ENCODE measurements at places on chromosomes 7 and 10.

GRCh38 chr7:87767827-87768226 lies 108.3 kb downstream of the SLC25A40 start:
- DNase-seq = no peak

DNA sequence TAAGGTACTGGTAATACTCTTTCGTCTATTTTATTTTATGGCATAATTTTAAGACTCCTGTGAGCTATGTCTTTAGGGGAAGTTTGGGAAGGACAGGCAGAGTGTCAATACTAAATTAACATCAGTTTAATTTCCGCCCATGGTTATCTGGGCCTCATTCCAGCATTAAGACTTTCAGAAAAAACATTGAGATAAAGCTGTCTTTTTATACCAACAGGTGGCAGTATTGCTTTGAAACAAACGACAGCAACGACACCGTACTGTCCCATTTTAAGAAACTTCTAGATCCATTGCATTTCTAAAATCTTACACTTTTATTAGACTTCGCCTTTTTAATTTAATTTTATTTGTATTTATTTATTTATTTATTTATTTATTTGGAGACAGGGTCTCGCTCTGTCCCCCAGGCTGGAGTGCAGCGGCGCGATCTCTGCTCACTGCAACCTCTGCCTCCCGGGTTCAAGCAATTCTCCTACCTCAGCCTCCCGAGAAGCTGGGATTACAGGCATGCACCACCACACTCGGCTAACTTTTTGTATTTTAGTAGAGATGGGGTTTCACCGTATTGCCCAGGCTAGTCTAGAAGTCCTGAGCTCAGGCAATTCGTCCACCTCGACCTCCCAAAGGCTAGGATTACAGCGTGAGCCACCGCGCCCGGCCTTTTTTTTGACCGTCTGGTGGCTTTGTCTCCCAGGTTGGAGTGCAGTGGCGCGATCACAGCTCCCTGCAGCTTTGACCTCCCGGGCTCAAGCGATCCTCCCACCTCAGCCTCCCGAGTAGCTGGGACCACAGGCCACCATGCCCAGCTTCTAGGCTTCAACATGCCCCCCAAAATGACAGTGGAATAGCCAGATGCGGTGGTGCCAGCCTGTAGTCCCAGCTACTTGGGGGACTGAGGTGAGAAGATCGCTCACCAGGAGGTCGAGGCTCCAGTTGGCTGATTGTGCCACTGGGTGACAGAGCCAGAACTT lies 78.7 kb upstream of the C1GALT1 start:
- DNase-seq = peak; percentile 46

- peak; percentile 23 for DNase-seq
Measured at GRCh38 chr7:116315293-116315692, 105.0 kb downstream of the TES start.

GRCh38 chr10:89250865-89251408 lies 638 bp downstream of the LIPA start:
- DNase-seq = no peak

DNA sequence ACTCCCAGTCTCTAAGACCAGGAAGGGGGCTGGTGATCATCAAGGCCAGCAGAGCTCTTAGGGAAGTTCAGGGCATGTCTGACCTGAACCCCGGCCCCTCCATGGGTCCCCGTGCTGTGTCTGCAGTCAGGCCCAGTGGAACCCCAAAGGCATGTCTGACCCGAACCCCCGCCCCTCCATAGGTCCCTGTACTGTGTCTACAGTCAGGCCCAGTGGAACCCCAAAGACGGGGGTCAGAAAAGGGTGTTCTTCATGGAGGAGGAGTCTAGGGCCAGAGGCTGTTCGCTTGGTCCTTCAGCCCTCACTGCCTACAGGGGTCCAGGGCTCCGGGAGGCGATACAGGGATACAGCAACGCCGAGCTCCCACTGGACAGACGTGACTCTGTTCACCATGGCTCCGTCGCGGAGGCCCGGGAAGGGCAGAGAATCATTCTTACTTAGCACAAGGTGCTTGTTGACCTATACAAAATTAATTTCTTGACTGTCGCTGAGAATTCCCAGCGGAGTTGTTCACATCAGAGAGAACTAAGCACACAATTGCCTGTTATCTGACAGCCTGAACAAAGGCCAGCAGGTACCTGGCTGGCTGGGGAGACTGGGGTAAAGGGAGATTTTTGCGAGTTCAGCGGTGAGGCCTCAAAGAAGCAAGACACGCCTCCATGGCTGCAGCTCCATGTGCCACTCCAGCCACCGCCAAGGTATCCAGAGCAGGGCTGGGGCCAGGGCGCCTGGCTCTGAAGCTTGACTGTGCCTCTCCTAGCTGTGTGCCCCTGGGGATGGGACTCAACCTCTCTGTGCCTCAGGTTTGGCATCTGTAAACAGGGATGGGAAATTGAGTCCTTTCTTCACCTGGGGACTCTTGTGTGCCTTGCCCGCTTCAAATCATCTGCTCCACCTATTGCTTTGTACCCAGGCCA lies 26.8 kb downstream of the EN2 start:
- DNase-seq = no peak

DNA sequence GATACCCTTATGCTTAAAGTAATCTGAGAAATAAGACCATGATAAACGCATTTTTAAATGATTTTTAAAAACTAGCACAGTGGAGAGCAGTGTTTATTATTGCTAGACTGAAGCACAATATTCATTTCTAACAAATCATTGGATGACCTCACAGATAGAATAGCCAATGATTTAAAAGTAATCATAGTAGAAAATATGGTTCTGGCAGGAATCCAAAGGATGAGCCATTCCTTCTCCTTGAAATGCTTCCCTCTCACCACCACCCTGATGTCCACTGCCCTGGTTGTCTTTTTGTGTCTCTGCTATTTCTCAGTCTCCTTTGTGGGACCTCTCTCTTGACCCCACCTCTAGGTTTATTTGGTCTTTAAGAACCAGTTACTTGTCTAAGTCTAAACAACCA lies 64.9 kb downstream of the PRKG1 start:
- no peak for DNase-seq

DNA sequence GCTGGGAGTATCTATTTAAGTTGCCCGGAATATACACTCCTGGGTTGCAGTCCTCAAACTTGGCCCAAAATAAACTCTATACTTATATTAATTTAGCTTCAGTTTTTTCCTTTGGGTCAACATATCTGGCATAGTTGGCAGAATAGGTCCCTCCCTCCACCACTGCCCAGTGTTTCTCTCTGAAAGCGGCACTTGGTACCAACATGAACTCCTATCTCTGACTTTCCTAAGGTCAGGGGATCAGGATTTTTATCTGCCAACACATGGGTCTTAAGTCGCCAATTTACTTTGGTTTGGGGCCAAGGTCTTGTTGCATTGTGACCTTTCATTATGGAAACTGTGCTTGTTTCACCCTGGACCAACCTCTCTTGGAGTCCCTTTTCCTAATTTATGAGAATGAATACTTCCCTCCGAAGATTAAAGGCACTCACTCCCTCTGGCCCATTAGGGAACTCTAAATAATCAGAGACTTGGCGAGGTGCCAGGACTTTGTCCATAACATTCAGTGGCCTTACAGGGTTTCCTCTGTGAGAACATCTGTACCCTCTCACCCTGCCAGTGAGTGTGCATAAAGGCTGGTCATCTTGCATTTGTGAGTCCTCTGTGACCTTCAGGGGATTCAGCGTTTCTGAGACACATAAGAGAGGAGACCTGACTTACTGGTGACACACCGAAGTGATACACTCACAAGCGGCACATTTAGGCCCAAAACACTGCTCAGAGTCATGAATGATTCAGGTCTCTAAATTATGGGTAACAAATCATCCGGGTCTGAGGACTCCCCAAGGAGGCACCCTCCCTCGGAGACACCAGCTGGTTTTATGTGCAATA lies 19.7 kb upstream of the FKBP9 start:
- DNase-seq = no peak

GRCh38 chr10:67200913-67201564 lies 275.2 kb downstream of the LRRTM3 start:
- no peak for DNase-seq

DNA sequence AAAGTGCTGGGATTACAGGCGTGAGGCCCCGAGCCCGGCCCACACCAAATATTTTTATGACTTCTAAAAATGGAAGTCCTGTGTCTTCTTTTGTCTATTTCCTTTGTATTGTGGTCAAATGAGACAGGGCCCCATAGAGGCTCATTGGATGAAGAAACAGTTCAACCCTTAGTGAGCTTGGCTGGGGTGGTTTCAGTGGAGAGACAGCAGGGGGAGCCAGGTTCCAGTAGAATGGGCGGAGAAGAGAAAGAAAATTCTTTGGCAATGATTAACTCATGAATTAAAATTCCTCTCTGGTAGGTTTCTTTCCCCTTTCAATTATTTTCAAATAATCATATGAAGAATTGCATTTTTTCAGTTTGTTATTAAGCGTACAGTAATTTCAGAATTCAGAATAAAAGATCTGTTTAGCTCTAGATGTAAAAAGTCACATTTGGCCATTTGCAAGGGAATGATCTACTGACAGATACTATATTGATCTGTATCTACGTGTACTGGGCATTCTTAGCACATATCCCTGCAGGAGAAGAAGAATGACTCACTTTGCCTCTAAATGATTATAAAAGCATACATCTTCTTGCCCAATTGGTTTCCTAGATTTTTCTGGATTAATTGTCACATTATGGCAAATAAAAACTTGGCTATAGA lies 43.2 kb downstream of the PNLIPRP3 start:
- DNase-seq = peak; percentile 37

- DNase-seq = no peak
Measured at GRCh38 chr7:111320133-111320532, 229.2 kb downstream of the LRRN3 start.

GRCh38 chr7:94294471-94295131 lies 100.1 kb upstream of the COL1A2 start:
- DNase-seq = no peak

- DNase-seq = peak; percentile 36
Measured at GRCh38 chr10:68543004-68543918, 15.9 kb upstream of the SLC25A16 start.

- DNase-seq = no peak
Measured at GRCh38 chr10:64658528-64658927, 1137.3 kb downstream of the REEP3 start.

DNA sequence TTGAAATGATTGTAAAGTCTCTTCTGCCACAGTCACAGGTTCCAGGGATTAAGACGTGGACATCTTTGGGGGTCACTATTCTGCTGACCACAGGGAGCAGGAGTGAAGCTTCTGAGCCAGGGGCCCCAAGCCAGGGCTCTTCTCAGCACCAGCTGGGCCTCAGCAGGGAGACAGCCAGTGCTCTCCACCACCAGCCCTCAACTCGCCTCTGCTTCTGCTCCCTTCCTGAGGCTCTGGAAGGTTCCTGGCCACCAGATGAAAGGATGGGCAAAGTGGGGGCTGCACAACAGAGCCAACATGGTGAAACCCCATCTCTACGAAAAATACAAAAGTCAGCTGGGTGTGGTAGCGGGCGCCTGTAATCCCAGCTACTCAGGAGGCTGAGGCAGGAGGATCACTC lies 11.2 kb upstream of the CRYGN start:
- DNase-seq = no peak

- DNase-seq = no peak
Measured at GRCh38 chr7:123260428-123260960, 60.7 kb upstream of the SLC13A1 start.

- no peak for DNase-seq
Measured at GRCh38 chr7:39892361-39892760, 57.7 kb upstream of the CDK13 start.

DNA sequence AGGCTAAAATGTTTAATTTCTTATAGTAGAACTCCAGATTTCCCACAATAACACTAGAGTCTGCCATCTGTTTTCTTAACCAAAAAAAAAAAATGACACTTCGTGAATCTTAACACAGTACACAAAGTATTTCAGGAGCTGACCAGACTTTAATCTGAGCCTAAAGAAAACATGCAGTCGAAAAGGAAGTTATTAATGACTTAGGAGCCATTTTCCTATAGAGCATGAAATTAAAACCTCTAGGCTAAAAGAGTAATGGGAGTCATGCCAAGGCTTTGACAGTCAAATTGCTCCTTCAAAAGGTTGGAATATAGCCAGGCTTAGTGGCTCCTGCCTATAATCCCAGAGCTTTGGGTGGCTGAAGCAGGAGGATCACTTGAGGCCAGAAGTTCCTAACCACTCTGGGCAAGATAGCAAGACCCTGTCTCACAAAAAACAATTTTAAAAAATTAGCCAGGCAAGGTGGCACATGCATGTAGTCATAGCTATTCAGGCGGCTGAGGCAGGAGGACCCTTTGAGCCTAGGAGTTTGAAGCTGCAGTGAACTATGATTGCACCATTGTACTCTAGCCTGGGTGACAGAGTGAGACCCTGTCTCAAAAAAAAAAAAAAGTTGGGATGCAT lies 13.6 kb downstream of the MICU1 start:
- no peak for DNase-seq

- DNase-seq = no peak
Measured at GRCh38 chr7:88015309-88015708, 81.3 kb downstream of the ADAM22 start.

GRCh38 chr7:18086165-18087025 lies 58.7 kb upstream of the PRPS1L1 start:
- peak; percentile 12 for DNase-seq

DNA sequence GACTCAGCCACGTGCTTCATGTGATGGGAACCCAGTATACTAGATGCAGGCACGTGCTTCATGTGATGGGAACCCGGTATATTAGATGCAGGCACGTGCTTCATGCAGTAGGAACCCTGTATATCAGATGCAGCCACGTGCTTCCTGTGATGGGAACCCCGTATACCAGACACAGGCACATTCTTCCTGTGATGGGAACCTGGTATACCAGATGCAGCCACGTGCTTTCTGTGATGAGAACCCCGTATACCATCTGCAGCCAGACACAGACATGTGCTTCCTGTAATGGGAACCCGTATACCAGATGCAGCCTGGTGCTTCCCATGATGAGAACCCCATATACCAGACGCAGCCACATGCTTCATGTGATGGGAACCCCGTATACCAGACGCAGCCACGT lies 44.0 kb downstream of the MGMT start:
- no peak for DNase-seq

- no peak for DNase-seq
Measured at GRCh38 chr10:48377751-48378530, 71.5 kb downstream of the MAPK8 start.

GRCh38 chr7:151759591-151760042 lies 117.3 kb downstream of the PRKAG2 start:
- peak; percentile 71 for DNase-seq

DNA sequence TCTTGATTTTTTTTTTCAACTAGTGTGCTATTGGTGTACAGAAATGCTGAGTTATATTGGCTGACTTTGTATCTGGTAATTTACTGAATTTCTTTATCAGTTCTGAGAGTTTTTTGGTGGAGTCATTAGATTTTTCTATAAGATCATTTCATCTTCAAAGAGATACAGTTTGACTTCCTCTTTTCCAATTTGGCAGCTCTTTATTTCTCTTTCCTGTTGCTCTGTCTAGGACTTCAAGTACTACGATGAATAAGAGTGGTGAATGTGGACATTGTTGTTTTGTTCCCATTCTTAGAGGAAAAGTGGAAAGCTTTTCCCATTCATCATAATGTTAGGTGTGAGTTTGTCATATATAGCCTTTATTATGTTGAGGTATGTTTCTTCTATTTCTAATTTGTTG lies 50.2 kb downstream of the LOXL4 start:
- no peak for DNase-seq

- no peak for DNase-seq
Measured at GRCh38 chr7:98930921-98931320, 52.6 kb downstream of the TRRAP start.

- no peak for DNase-seq
Measured at GRCh38 chr7:2512179-2512661, 7.4 kb upstream of the LFNG start.

Data from A549 (cell line).